ENCODE measurements at places on chromosomes 12 and 14.

DNA sequence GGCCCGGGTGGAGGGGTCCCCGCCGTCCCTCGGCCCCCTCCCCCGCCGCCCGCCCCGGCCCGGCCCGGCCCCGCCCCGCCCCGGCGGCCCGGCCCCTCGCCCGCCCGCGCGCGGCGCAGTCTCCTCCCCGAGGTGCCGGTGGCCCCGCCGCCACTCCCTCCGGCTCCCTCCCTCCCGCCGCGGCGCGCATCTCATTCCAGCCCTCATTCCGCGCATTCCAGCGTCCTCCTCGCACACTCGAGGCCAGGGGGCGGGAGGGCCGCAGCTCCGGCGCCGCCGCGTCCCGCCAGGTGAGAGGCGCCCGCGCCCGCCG lies at the start of gene TEAD4:
TSS of gene TEAD4 (plus strand) at position 206 of the 313 bp plus-strand sequence.
- DNase-seq, result no peak

DNA sequence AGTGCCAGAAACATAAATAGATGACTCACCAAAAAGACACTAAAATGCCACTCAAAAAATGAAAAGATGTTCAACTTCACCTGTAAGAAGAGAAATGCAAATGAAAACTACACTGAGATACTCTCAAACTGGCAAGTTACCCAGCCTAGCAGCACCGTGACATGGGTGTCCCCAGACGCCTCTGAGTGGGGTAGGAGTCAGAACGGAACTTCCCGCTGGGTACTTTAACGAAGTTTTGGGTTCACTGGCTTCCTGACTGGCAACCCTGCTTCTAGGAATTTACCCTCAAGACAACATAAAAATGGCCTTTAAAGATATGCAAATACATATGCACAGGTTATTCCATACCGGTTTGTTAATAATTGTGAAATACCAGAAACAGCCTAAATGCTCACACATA lies 52.6 kb downstream of the RIMBP2 start:
- no peak for DNase-seq

GRCh38 chr12:39440781-39441180 lies 2.1 kb downstream of the KIF21A start:
- no peak for DNase-seq

- DNase-seq, result no peak
Measured at GRCh38 chr14:76351941-76352340, 24.0 kb upstream of the ESRRB start.

DNA sequence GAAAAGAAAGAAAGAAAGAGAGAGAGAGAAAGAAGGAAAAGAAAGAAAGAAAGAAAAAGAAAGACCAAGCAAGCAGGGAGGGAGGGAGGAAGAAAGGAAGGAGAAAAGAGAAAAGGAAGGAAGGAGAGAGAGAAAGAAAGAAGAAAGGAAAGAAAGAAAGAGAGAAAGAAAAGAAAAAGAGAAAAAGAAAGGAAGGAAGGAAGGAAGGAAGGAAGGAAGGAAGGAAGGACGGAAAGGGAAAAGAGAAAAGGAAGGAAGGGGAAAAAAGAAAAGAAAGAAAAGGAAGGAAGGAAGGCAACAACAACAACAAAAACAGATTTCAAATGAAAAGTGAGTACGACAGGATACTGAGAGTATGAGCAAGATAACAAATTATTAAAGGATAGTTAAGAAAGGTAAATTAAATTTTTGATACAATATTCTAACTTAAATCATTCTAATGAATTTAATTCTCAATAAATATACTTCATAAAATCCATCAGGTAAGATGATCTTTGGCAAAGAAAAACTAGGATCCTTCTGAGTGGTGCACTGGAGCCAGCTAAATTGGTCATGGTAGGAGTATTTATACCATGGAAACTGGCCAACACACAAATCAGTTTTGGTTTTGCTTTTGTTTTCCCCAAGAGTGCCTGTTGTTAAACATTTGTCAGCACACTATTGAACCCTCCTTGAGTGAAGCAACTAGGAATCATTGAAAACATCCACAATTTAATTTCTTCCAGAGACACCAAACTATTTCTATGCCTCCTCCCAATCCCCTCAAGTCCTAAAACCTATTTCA lies 56.1 kb upstream of the DYRK2 start:
- DNase-seq, result no peak

- DNase-seq, result no peak
Measured at GRCh38 chr14:100884456-100884855, 19.1 kb downstream of the RTL1 start.

DNA sequence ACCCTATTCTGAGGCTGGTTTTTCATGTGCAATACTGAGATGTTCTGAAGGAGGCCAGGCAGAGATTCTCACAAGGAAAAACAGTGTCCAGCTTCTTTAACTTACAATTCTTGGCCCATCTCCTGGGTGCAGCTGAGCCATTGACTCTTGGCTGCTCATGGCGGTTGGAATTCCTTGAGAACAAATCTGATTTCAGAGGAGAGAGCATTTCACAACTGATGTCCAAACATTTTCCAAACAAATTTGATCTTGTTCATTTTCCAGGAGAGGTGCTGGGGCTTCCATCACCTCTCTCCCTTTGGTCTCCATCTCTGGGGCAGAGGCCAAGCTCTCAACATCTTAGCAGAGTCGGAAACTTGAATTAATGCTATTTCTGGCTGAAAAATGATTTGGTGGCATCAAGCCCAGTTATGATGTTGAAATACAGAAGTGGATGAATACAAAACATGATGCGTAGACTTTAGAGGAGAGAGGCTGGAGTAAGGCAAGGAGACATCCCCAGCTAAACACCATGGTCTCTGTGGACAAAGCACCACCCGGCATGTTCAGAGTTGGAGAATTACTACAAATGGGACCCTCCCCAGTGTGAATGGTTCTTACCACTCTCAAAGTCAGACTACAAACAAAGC lies 593.0 kb downstream of the VRK1 start:
- DNase-seq, result no peak

- DNase-seq, result no peak
Measured at GRCh38 chr12:23611320-23611719, 338.1 kb downstream of the SOX5 start.

GRCh38 chr14:88901991-88902390 lies 77.5 kb downstream of the TTC8 start:
- DNase-seq, result no peak

DNA sequence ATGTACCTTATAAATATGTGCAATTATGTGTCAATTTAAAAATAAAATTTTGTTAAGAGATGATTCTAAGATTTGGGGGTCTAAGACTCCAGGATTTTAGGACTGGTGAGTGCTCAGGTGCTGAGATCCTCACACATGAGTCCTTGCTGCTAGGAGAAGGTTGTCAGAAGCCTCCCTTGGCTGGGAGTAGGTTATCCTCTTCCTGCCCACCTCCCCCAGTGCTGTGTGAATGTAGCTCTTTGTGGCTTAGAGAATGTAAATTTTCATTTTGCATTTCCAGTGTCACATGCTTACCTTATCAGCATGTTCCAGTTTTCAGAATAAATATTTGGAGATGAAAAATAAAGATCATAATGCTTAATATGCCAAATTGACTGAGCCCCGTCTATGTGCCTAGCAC lies 114.2 kb upstream of the MDM1 start:
- DNase-seq, result no peak

GRCh38 chr14:90362558-90362896 lies 30.8 kb upstream of the NRDE2 start:
- DNase-seq, result no peak

- no peak for DNase-seq
Measured at GRCh38 chr12:123790905-123791467, 28.9 kb downstream of the DNAH10 start.

DNA sequence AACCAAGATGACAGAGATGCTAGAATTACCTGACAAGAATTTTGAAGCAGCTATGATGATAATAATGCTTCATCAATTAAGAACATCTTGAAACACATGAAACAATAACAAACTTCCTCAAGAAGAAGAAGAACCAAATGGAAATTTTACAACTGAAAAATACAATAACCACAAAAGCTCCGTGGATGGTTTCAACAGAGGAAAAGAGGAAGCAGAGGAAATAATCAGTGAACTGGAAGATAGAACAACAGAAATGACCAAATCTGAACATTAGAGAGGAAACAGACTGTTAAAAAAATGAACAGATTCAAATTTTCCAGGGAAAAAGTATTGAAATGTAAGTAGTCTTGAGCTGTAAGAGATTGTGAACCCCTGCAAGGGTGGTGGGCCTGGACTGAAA lies 62.8 kb upstream of the SLC35F4 start:
- no peak for DNase-seq

- DNase-seq, result no peak
Measured at GRCh38 chr12:26080911-26081310, 43.9 kb downstream of the BHLHE41 start.

DNA sequence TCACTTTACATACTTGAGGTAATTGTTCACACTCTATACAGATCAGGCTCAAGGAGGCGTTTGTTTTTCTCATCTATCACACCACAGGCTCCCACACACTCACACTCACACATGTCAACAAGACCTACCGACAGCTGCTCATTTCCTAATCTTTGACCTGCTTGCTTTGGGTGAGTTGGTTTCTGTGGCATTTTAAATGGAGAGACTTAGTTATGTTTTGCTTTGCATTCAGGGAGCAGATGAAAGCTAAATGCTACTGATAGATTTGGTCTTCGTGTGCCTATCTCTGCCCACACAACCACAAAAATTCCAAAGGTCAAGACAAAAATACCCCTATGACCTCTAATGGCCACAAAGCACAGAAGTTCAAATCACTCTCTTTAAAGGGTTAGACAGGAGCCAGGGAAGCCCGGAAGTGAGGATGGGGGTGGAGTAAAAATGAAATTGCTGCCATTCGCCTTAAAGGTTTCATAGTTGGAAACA lies 203.5 kb upstream of the G2E3 start:
- DNase-seq, result no peak

- DNase-seq, result no peak
Measured at GRCh38 chr14:100710391-100710790, 16.3 kb upstream of the DLK1 start.

DNA sequence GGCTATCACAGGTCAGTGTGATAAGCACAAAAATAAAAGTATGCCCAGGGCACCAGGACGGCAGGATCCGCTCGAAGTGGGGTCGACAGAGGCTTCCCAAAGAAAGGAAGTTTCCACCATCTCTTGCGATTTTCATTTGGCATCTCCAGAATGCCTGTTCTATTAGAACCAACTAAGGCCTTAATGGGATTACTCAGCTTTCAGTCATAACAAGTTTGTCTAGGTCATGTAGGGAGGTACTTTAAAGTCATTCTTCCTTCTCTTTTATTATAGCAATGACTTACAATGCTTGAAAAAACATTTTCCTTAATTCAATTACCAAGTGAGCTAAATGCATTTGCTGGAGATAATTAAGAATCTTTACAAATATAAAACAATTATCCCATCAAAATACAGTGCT lies 83.6 kb upstream of the DIO3 start:
- DNase-seq, result no peak

GRCh38 chr12:44375694-44376093 lies 500.4 kb downstream of the NELL2 start:
- DNase-seq, result no peak

GRCh38 chr14:103127356-103127755 lies 4.1 kb downstream of the TNFAIP2 start:
- no peak for DNase-seq

DNA sequence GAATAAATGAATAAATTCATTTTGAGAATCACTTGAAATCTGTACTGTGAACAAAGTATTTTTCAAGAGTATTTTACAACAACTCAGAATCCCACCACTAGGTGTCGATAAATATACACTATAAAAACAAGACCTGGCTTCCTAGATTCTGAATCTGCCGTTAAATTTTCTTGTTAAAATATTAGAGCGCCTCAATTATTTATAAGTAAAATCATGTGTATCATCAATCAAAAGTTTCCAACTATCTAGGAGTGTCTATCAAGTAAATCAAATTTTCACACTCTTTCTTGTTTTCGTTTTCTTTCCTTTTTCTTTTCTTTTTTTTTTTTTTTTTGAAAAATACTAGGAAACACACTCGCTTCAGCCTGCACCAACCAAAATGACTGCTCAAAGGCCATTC lies 179.2 kb upstream of the DCN start:
- DNase-seq, result no peak

DNA sequence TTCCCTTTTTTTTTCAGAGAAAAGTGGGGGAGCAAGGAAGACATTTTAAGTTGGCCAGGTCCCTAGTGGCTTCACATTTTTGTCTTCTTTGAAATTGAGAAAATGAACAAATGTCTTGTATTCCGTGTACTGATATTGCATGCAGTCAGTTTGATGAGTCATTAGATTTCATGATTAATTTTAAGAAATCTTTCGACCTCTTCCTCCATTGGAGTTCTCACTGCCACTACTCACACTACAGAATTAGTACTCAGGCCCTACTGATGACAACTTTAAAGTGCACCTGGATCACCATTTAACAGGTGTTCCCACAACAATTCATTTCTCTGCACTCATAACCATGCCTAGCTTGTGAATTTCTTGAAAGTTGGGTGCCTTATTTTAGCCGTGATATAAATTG lies 50.5 kb downstream of the SAMD4A start:
- DNase-seq, result no peak

- DNase-seq, result no peak
Measured at GRCh38 chr14:71301611-71302010, 394.4 kb downstream of the PCNX1 start.

DNA sequence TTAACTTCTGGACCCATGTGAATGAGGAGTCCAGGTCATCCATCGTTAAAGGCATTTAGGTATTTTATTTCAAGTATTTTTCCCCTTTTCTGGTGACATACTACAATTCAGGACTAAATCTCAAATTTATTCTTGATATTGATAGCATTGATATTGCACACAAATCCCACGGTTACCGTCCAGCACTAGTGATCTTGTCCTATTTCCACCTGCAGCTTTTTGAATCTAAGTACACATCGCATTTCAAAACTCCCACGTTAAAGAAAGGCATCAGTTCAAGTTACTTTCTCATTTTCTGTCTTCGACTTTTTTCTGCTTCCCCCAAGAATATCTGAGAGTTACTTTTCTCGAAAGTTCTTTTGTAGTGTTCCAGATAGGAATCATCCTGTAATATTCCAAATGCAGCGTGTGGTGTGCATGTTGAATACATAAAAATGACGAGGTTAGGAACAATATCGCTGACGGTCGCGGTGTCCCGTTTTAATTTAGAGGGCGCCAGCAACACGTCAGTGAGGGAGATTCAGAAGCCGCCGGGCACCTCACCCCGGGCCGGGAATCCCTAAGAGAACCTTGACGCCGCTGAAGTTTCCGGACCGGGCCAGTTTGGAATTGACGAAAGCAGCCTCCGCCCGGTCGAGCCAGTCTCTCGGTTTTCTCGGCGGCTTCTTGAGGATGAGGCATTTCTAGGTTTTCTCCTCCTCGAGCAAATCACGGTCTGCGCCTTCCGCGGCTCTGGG lies 569 bp upstream of the RGS6 start:
- no peak for DNase-seq

GRCh38 chr14:33352821-33353220 lies 414.1 kb downstream of the NPAS3 start:
- no peak for DNase-seq
